ENCODE measurements at places on chromosomes 2 and 18. TPM values are rescaled to one million over a fixed set of nuclear protein-coding genes. Genes with fewer than 3 reads are reported as not detected.

Gene CPS1
- total RNA-seq = 0.85 TPM

Gene CYS1
- total RNA-seq = 1.2 TPM

Gene OSR1
- total RNA-seq = 0.17 TPM

Gene ST8SIA3
- not detected for total RNA-seq

Measured in dermis blood vessel endothelial cell (primary cell).